Kidney (tissue), 22 donors: ENCODE measurements at places on chromosomes 1 and 21. TPM values are rescaled to one million over a fixed set of nuclear protein-coding genes. Genes with fewer than 3 reads are reported as not detected.

Gene ZNF648
- total RNA-seq = not detected

Gene ETV3
- 24.8 TPM for total RNA-seq

Gene HUNK
- total RNA-seq = 17.2 TPM

Gene RGS7
- not detected for total RNA-seq

Gene AADACL3
- not detected for total RNA-seq

GRCh38 chr1:234893725-234894630 is 234.7 kb downstream of the TOMM20 start:
- H3K4me3 ChIP-seq = no peak overlapping the region
- H3K27ac ChIP-seq = no peak overlapping the region
- no peak for DNase-seq

- peaks cover 40% of the 10 kb centered on the region for H3K4me1 ChIP-seq
- H3K27me3 ChIP-seq = no peaks in the 10 kb centered on the region
- H3K27ac ChIP-seq = peak overlapping the region; percentile 61
Measured at GRCh38 chr21:44082648-44083440, 24.4 kb upstream of the PWP2 start.

GRCh38 chr1:19332832-19333231 is 20.7 kb downstream of the SLC66A1 start:
- H3K27ac ChIP-seq = no peak overlapping the region
- H3K36me3 ChIP-seq = no peaks in the 10 kb centered on the region
- H3K4me3 ChIP-seq = no peak overlapping the region
- no peaks in the 10 kb centered on the region for H3K27me3 ChIP-seq

GRCh38 chr1:195773931-195774330 is 834.3 kb downstream of the KCNT2 start:
- H3K27ac ChIP-seq = no peak overlapping the region
- no peaks in the 10 kb centered on the region for H3K36me3 ChIP-seq
- no peak overlapping the region for H3K4me3 ChIP-seq
- H3K27me3 ChIP-seq = no peaks in the 10 kb centered on the region
- H3K4me1 ChIP-seq = no peaks in the 10 kb centered on the region
- DNase-seq = no peak

- H3K4me3 ChIP-seq = no peak overlapping the region
- no peak overlapping the region for H3K27ac ChIP-seq
- H3K36me3 ChIP-seq = no peaks in the 10 kb centered on the region
- DNase-seq = no peak
- no peaks in the 10 kb centered on the region for H3K27me3 ChIP-seq
- H3K4me1 ChIP-seq = no peaks in the 10 kb centered on the region
Measured at GRCh38 chr1:97159342-97159741, 437.8 kb downstream of the PTBP2 start.

DNA sequence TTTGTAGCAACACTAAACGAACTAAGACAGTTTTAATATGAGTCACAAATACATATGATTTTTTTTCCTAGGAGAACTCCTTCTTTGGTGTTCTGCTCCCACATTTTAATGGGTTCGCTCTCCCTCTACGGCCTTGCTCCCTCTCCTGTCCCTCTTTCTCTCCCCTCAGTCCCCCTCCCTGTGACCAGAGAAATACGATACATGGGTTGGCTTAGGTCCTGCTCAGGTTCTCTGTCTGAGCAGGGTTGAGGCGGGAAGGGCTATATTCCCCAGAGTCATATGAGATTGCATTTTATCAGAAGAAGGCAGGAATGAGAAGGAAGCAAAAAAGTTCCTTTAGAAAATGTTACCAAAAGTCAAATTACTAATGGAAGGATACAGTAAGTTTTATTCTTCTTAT is 44.6 kb downstream of the UBE2U start:
- no peaks in the 10 kb centered on the region for H3K27me3 ChIP-seq
- DNase-seq = peak; percentile 65
- no peaks in the 10 kb centered on the region for H3K4me1 ChIP-seq
- no peak overlapping the region for H3K4me3 ChIP-seq

DNA sequence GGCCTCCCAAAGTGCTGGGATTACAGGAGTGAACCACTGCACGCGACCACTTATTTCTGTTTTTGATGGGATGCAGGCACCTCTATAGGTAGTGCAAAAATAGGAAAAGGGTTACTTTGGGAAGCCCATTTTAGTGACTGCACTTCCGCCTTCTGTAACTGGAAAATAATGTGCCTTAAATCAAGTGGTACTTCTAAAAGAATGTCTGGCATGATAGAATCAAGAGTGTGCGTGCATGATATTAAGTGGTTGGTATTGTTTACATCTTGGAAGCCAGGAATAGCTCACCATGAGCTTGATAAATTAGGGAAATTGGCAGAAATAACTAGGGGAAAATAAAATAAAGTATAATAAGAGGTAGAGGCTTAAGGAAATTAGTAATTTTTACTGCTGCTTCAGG is 1067.0 kb downstream of the ADGRL2 start:
- H3K4me3 ChIP-seq = no peak overlapping the region
- DNase-seq = no peak
- H3K27ac ChIP-seq = no peak overlapping the region
- H3K36me3 ChIP-seq = no peaks in the 10 kb centered on the region

- H3K36me3 ChIP-seq = no peaks in the 10 kb centered on the region
- H3K27ac ChIP-seq = no peak overlapping the region
- no peaks in the 10 kb centered on the region for H3K27me3 ChIP-seq
- H3K4me3 ChIP-seq = no peak overlapping the region
Measured at GRCh38 chr1:241817331-241817792, 30.6 kb upstream of the EXO1 start.

- H3K4me1 ChIP-seq = no peaks in the 10 kb centered on the region
- no peak overlapping the region for H3K27ac ChIP-seq
- H3K36me3 ChIP-seq = no peaks in the 10 kb centered on the region
- no peak overlapping the region for H3K4me3 ChIP-seq
- H3K27me3 ChIP-seq = no peaks in the 10 kb centered on the region
- DNase-seq = no peak
Measured at GRCh38 chr1:79848316-79848715, 841.8 kb upstream of the ADGRL4 start.

- H3K4me1 ChIP-seq = no peaks in the 10 kb centered on the region
- no peak overlapping the region for H3K4me3 ChIP-seq
- no peak for DNase-seq
- H3K27me3 ChIP-seq = no peaks in the 10 kb centered on the region
Measured at GRCh38 chr1:157269656-157270375, 131.6 kb upstream of the ETV3 start.

DNA sequence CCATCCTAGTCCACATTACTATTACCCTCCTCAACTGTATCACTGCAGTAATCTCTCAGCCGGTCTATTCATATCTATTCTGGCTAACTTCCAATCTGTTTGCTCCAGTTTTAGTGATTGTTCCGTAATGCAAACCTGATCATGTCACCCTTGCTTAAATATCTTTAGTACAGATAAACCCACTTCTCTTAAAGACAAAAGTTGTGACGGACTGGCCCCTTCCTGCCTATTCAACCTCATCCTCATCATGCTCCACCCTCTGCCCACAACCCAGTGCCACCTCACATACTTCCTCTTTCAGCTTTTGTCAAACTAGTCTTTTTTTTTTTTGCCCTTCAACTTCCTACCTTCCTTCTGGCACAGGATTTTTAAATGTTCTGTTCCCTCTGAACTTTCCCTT is 2.8 kb upstream of the C1orf162 start:
- no peak overlapping the region for H3K27ac ChIP-seq
- DNase-seq = no peak
- peaks cover 9% of the 10 kb centered on the region for H3K36me3 ChIP-seq
- H3K4me1 ChIP-seq = no peaks in the 10 kb centered on the region

- H3K4me3 ChIP-seq = no peak overlapping the region
- H3K36me3 ChIP-seq = no peaks in the 10 kb centered on the region
- H3K4me1 ChIP-seq = peaks cover 55% of the 10 kb centered on the region
- DNase-seq = peak; percentile 34
Measured at GRCh38 chr1:2251786-2252185, 23.7 kb downstream of the SKI start.

- H3K27ac ChIP-seq = no peak overlapping the region
- H3K4me1 ChIP-seq = no peaks in the 10 kb centered on the region
- no peaks in the 10 kb centered on the region for H3K36me3 ChIP-seq
- DNase-seq = no peak
- no peak overlapping the region for H3K4me3 ChIP-seq
Measured at GRCh38 chr1:34290831-34291230, 114.1 kb downstream of the C1orf94 start.

DNA sequence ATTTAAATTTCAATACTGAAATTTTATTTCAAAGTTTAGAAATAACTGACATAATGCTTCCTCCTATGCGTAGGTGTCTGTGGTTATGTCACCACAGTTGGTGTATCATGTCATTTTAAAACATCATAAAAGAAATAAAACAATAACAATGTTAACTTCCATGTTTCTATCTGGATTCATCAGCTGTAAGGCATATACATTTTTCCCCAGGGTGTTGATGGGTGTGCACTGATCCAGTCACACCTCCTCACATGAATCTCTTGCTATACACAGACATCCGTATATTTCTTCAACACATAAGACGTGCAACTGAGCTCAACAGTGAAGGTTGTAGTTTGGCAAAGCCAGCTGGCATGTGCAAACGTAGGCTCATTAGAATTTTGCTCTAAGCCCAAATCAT is 6.2 kb downstream of the KCNA3 start:
- H3K27ac ChIP-seq = no peak overlapping the region
- no peak overlapping the region for H3K4me3 ChIP-seq
- H3K27me3 ChIP-seq = peaks cover 28% of the 10 kb centered on the region
- DNase-seq = no peak
- H3K4me1 ChIP-seq = no peaks in the 10 kb centered on the region

GRCh38 chr1:29420202-29420601 is 183.9 kb downstream of the PTPRU start:
- no peak overlapping the region for H3K4me3 ChIP-seq
- H3K27me3 ChIP-seq = no peaks in the 10 kb centered on the region
- H3K27ac ChIP-seq = no peak overlapping the region
- no peaks in the 10 kb centered on the region for H3K36me3 ChIP-seq
- H3K4me1 ChIP-seq = no peaks in the 10 kb centered on the region

DNA sequence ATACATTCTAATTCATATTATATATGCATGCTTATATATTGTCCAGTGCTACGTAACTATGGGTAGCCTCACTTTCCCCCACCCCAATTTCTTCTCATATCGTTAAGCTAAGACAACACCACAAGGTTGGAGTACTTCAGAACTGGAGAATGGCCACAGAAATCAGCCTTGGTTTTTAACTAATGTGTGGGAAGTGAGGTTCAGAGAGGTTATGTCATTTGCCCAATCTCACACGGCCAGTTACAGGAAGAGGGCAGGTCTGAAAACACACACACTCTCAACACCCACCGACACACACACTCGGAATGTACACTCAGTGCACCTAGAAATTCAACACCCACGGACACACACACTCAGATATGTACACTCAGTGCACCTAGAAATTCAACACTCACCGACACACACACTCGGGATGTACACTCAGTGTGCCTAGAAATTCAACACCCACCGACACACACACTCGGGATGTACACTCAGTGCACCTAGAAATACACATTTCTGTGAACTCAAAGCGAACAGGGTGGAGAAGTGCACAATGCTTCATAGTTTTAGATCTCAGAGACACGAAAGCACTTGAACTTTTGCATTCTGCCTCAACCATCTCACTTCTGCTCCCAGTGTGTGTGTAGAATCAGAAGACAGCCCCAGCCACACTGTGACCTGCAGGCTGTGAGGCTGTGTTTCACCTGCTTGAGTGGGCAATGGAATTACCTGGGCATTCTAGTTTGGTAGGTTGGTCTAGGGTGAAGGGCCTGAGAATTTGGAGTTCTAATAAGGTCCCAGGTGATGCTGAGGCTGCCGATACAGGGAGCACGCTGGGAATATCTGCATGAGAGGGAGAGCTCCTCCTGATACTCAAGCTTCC is 170.4 kb downstream of the CLIC6 start:
- H3K27ac ChIP-seq = no peak overlapping the region
- no peak overlapping the region for H3K4me3 ChIP-seq
- H3K27me3 ChIP-seq = no peaks in the 10 kb centered on the region
- H3K36me3 ChIP-seq = no peaks in the 10 kb centered on the region
- no peaks in the 10 kb centered on the region for H3K4me1 ChIP-seq

GRCh38 chr1:199837321-199837720 is 190.2 kb upstream of the NR5A2 start:
- no peak for DNase-seq
- no peaks in the 10 kb centered on the region for H3K4me1 ChIP-seq
- no peak overlapping the region for H3K4me3 ChIP-seq

GRCh38 chr1:17605582-17606344 is 66.3 kb downstream of the ARHGEF10L start:
- peaks cover 13% of the 10 kb centered on the region for H3K4me1 ChIP-seq
- H3K27ac ChIP-seq = no peak overlapping the region
- no peaks in the 10 kb centered on the region for H3K27me3 ChIP-seq

DNA sequence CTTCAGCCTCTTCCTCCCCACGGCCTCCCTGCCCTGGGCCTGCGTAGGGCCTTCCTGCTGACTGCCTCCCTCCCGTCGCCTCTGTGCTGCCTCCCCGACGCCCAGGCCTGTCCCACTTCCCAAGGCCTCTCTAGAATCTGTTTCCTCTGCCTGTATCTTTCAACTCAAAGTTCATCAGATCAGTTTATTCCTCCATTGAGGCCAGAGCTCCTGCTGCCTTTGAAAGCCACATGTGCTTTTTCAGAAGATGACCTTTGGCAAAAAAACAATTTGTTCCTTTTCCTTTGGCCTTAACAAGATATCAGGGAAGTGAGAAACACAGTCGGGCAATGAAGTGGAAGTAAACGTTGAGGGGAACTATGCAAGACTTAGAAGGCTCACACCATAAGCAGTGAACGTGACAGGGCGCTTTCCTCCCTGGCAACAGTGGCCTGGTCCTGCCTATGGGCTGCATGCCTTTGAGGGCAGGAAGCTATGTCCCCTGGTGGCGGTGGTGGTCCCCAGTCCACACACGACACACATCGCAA is 85.9 kb downstream of the PSMG1 start:
- no peaks in the 10 kb centered on the region for H3K27me3 ChIP-seq
- H3K4me3 ChIP-seq = no peak overlapping the region
- H3K36me3 ChIP-seq = no peaks in the 10 kb centered on the region
- peaks cover 3% of the 10 kb centered on the region for H3K4me1 ChIP-seq

- H3K27ac ChIP-seq = no peak overlapping the region
- H3K36me3 ChIP-seq = no peaks in the 10 kb centered on the region
- H3K4me3 ChIP-seq = no peak overlapping the region
- H3K27me3 ChIP-seq = no peaks in the 10 kb centered on the region
- no peaks in the 10 kb centered on the region for H3K4me1 ChIP-seq
Measured at GRCh38 chr1:243974451-243975292, 76.4 kb upstream of the ZBTB18 start.

GRCh38 chr1:15797614-15798390 is 9.6 kb downstream of the UQCRHL start:
- no peak overlapping the region for H3K27ac ChIP-seq
- H3K36me3 ChIP-seq = no peaks in the 10 kb centered on the region
- no peaks in the 10 kb centered on the region for H3K27me3 ChIP-seq

- H3K36me3 ChIP-seq = no peaks in the 10 kb centered on the region
- H3K4me1 ChIP-seq = no peaks in the 10 kb centered on the region
- no peak for DNase-seq
- no peak overlapping the region for H3K27ac ChIP-seq
Measured at GRCh38 chr21:41707231-41707959, 59.5 kb downstream of the RIPK4 start.

DNA sequence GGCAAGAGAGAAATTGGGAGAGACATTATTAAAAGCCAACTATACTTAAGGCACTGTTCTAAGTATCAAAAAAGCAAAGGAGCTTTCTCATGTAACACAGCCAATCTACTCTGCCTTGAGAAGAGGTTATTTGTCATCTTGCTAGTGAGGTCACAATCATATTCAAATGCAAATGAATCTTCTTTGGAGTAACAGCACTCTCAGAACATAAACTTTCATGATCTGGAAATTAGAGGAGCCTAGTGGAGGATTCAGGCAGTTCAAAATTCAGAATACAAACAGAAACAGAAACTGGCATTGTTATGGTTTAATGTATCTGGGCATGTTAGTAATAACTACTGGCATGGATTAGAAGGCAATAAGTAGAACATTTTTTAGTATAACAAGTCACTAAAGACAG is 57.4 kb downstream of the ARID4B start:
- no peak for DNase-seq
- no peaks in the 10 kb centered on the region for H3K27me3 ChIP-seq
- H3K4me3 ChIP-seq = no peak overlapping the region
- H3K27ac ChIP-seq = no peak overlapping the region
